ENCODE measurements at places on chromosomes 2 and 18.

DNA sequence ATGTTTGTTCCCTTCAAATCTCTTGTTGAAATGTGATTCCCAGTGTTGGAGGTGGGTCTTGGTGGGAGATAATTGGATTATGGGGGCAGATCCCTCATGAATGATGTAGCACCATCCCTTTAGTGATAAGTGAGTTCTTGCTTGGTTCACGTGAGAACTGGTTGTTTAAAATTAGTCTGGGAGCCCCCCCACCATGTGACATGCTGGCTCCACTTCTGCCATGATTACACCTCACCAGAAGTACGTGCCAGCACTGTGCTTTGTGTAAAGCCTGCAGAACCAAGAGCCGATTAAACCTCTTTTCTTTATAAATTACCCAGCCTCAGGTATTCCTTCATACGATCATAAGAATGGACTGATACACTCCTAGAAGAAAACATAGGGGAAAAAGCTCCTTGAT, 10.1 kb downstream of the ABI2 start:
- peaks cover 4% of the 10 kb centered on the region for H3K4me1 ChIP-seq
- no peaks in the 10 kb centered on the region for H3K36me3 ChIP-seq
- H3K4me3 ChIP-seq, result no peak overlapping the region
- no peak for DNase-seq

GRCh38 chr2:236993286-236993685, 92.4 kb upstream of the COPS8 start:
- no peaks in the 10 kb centered on the region for H3K36me3 ChIP-seq
- H3K27me3 ChIP-seq, result peaks cover 35% of the 10 kb centered on the region
- no peak for DNase-seq
- H3K27ac ChIP-seq, result no peak overlapping the region

GRCh38 chr2:47223980-47224379, 68.9 kb upstream of the STPG4 start:
- no peak for DNase-seq
- H3K27ac ChIP-seq, result no peak overlapping the region
- no peak overlapping the region for H3K4me3 ChIP-seq
- no peaks in the 10 kb centered on the region for H3K4me1 ChIP-seq

GRCh38 chr18:76459687-76460350, 35.2 kb downstream of the ZNF516 start:
- H3K4me1 ChIP-seq, result peaks cover 25% of the 10 kb centered on the region
- H3K36me3 ChIP-seq, result no peaks in the 10 kb centered on the region
- no peak for DNase-seq
- H3K4me3 ChIP-seq, result no peak overlapping the region

GRCh38 chr18:13300029-13300428, 81.5 kb downstream of the LDLRAD4 start:
- no peaks in the 10 kb centered on the region for H3K4me1 ChIP-seq
- no peak overlapping the region for H3K27ac ChIP-seq
- DNase-seq, result no peak
- no peaks in the 10 kb centered on the region for H3K36me3 ChIP-seq
- peaks cover 21% of the 10 kb centered on the region for H3K27me3 ChIP-seq

GRCh38 chr18:2258954-2259353, 312.4 kb downstream of the METTL4 start:
- H3K36me3 ChIP-seq, result no peaks in the 10 kb centered on the region
- no peaks in the 10 kb centered on the region for H3K4me1 ChIP-seq
- H3K27me3 ChIP-seq, result peaks cover 4% of the 10 kb centered on the region
- no peak overlapping the region for H3K27ac ChIP-seq
- DNase-seq, result no peak

- no peak overlapping the region for H3K4me3 ChIP-seq
- no peak for DNase-seq
- no peaks in the 10 kb centered on the region for H3K4me1 ChIP-seq
- no peaks in the 10 kb centered on the region for H3K36me3 ChIP-seq
- no peak overlapping the region for H3K27ac ChIP-seq
Observed at GRCh38 chr2:44902217-44903137, 39.0 kb upstream of the SIX3 start.

- H3K4me3 ChIP-seq, result no peak overlapping the region
- no peak for DNase-seq
- H3K4me1 ChIP-seq, result no peaks in the 10 kb centered on the region
- H3K36me3 ChIP-seq, result peaks cover 19% of the 10 kb centered on the region
Observed at GRCh38 chr18:39424261-39424660, 1858.7 kb upstream of the CELF4 start.

- DNase-seq, result peak; percentile 77
- H3K4me1 ChIP-seq, result no peaks in the 10 kb centered on the region
- no peak overlapping the region for H3K27ac ChIP-seq
- no peaks in the 10 kb centered on the region for H3K36me3 ChIP-seq
- no peak overlapping the region for H3K4me3 ChIP-seq
- no peaks in the 10 kb centered on the region for H3K27me3 ChIP-seq
Observed at GRCh38 chr2:237072067-237072931, 13.4 kb upstream of the COPS8 start.

DNA sequence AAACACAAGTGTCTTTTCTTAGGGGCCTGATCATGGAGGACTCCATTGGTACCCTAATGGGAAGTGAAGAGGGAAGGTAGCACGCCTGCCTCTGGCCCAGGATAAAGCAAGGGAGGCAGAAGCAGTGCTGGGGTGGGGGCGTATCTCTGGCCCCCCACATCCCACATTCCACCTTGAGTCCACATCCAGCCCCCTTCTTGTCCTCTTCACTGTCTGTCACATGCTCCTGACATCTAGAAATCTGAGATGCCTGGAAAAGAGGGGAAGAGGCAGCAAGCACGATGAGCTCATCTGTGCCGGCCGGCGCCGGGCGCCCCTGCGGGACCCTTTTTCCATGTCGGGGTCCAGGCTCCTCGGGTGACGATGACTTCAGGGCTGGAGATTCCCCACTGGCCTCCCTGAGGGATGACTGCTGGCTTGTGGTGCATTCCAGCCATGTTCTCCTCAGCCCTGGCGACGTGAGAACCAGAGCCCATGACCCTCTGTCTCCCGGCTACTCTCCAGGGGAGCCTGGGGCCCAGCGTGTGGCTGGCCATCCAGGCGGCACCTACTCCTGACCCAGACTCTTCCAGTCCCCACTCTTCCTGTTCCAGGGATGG, 277.5 kb downstream of the DYSF start:
- H3K27ac ChIP-seq, result no peak overlapping the region
- H3K36me3 ChIP-seq, result no peaks in the 10 kb centered on the region
- H3K4me1 ChIP-seq, result no peaks in the 10 kb centered on the region

GRCh38 chr18:11383381-11383780, 226.0 kb upstream of the SLC35G4 start:
- no peaks in the 10 kb centered on the region for H3K36me3 ChIP-seq
- no peaks in the 10 kb centered on the region for H3K27me3 ChIP-seq
- no peak overlapping the region for H3K4me3 ChIP-seq
- no peak overlapping the region for H3K27ac ChIP-seq
- no peaks in the 10 kb centered on the region for H3K4me1 ChIP-seq
- DNase-seq, result no peak

- no peaks in the 10 kb centered on the region for H3K27me3 ChIP-seq
- H3K4me3 ChIP-seq, result no peak overlapping the region
- H3K27ac ChIP-seq, result no peak overlapping the region
- peaks cover 19% of the 10 kb centered on the region for H3K36me3 ChIP-seq
Observed at GRCh38 chr2:147320146-147320545, 524.7 kb upstream of the ACVR2A start.

DNA sequence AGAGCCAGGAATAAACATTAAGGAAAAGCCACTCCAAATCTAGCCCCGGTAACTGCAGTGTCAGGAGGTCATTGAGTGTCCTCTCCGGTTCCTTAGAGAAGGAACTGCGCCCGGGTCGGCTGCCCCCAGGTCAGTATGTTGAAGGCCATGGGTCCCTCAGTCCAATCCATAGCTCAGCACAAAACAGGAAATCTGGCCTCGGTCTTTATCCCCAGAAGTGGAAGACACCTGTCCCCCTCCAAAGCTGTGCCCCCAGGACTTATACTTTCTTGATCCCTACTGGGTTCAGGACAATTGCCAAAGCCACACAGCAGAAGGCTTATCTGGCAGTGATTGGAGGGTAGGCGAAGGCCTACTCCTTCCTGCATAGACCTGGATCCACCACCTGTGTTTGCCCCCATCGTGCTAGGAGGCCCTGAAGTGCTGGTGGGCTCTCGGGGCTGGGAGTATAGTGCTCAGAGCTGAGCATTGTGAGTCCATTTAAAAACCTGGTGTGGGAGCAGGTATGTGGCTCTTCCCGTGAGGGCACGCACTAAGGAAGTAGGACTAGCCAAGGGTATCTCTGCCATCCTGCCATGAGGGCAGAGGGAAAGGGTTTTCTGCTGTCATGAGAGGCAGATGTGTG, 178.6 kb downstream of the SEPTIN10 start:
- H3K4me3 ChIP-seq, result no peak overlapping the region
- H3K27ac ChIP-seq, result no peak overlapping the region
- H3K4me1 ChIP-seq, result no peaks in the 10 kb centered on the region

- no peak for DNase-seq
- peaks cover 5% of the 10 kb centered on the region for H3K27me3 ChIP-seq
- H3K36me3 ChIP-seq, result no peaks in the 10 kb centered on the region
- H3K4me1 ChIP-seq, result no peaks in the 10 kb centered on the region
Observed at GRCh38 chr2:151560289-151560688, 150.6 kb downstream of the RIF1 start.

DNA sequence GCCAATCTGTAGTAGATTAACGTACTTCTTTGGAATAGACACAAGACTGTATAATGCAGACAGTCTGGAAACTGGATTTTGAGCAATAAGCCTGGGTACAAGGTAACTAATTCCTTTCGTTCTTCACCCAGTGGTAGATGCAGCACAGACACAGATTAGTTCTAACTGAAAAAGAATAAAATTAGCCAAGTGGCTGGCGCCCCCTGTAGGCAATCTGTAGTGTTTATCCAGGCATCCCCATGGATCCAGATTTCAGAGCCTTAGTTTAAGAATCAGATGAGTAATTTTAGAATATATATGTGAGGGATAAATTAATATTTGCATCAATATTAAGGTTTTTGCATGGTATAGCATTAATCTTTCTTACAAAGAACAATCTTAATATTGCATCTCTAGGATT, 563.9 kb downstream of the DCC start:
- H3K4me3 ChIP-seq, result no peak overlapping the region
- no peaks in the 10 kb centered on the region for H3K36me3 ChIP-seq
- H3K27ac ChIP-seq, result no peak overlapping the region
- no peak for DNase-seq

DNA sequence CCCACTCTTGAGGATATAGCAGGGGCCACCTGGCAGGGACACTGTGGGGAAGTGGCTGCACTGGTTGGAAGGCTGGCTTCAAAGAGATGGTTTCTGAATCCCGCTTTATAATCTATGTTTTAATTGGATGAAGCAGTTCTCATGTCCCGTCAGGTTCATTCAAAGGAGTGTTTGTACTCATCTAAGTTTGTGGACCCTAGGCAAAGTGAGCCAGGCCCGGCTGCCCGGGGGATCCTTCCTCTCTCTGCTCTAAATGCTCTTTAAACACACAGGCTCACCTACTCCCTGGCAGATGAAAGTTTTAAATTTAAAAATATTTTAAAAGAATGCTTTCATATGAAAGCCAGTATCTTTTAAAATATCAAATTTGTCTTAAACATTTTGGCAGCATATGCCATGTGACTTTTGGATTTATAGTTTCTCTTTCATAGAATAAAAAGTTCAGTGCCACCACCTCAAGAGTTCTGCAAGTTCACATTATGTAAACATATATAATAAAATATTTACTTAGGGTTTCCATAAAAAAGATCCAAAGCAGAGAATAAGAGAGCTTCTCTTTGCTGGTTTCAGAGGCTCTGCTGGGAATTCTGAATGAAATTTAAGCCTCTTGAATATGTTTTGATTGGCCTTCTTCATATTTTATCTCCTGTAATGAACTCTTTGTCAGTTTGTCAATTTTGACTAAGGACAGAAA, 143.5 kb upstream of the ALPP start:
- H3K36me3 ChIP-seq, result peaks cover 5% of the 10 kb centered on the region
- no peak for DNase-seq
- H3K4me3 ChIP-seq, result no peak overlapping the region
- no peaks in the 10 kb centered on the region for H3K27me3 ChIP-seq

DNA sequence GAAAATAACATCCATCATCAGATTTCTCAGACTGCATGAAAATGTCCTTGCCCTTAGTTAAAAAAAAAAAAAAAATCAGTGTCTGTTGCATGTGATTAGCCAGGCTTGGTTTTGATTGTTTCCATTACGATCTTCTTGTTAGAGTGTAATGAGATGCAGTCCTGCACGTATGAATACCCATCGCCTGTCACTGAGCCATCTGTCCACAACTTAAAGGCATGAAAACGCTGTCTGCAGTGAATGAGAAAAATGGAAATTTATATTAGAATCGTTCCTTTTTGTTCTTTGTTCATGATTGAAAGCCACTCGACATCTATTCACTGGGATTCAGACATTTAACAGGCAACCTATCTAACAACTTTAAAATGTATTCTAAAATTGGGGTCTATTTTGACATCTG, 521.7 kb upstream of the SPHKAP start:
- no peaks in the 10 kb centered on the region for H3K36me3 ChIP-seq
- no peak overlapping the region for H3K27ac ChIP-seq

GRCh38 chr2:174777347-174778084, 13.2 kb upstream of the CHRNA1 start:
- H3K27me3 ChIP-seq, result no peaks in the 10 kb centered on the region
- H3K36me3 ChIP-seq, result no peaks in the 10 kb centered on the region
- H3K4me3 ChIP-seq, result no peak overlapping the region

DNA sequence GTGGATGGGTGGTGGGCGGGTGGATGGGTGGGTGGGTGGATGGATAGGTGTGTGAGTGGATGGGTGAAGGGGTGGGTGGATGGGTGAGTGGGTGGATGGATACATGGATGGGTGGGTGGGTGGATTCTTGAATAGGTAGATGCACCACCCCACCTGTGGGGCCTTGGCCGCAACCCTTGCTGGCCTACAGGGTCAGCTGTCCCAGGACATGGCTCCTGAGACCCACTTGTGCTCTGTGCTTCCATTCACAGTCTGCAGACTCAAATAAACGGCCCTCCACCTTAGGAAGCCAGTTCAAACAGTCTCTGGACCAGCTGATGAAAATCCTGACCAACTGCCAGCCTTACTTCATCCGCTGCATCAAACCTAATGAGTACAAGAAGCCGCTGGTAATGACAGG, 54.4 kb downstream of the MYO7B start:
- peaks cover 7% of the 10 kb centered on the region for H3K27me3 ChIP-seq
- DNase-seq, result peak; percentile 38
- H3K4me3 ChIP-seq, result no peak overlapping the region
- no peaks in the 10 kb centered on the region for H3K4me1 ChIP-seq
- no peak overlapping the region for H3K27ac ChIP-seq

DNA sequence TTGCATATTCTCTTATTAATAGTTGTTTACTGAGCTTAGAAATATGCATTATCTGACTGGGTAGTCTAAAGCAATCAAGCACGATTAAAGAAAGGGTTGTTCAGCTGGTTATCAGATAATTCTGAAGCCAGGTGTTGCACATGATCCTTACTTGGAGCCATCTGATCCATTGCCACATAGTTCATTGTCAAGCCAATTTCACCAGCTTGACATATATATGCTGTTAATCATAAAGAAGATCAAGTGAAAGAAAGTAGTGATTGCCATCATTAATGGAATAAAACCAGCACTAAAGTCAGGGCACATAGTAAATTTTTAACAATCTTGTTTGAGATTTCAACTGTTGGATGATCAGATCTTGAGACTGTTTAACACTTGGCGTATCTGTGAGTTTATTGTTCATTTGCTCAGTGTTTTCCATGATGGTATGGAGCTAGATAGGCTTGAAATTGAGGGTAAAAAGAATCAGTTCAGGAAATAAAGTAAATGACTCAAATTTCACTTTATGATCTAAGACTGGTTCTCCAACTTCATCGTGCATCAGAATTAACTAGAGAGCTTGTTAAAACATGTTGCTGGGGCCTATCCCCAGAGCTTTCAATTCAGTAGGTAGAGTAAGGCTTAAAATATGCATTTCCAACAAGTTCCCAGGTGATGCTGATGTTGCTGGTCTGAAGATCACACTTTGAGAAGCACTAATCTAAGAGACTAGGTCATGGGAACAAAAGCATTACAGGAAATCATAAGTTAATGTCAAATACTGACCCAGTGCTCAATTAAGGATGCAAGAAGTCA, 539.6 kb downstream of the SATB2 start:
- H3K36me3 ChIP-seq, result no peaks in the 10 kb centered on the region
- no peaks in the 10 kb centered on the region for H3K27me3 ChIP-seq
- H3K4me3 ChIP-seq, result no peak overlapping the region

Data from natural killer cell treated with Interleukin-12 subunit alpha and Interleukin-12 subunit beta and Interleukin-15 and Interleukin-18, amount 100 ng/mL, for 72 hours (primary cell).